ENCODE measurements at places on chromosomes 6 and 20. TPM values are rescaled to one million over a fixed set of nuclear protein-coding genes. Genes with fewer than 3 reads are reported as not detected.

The SALL4 gene
- total RNA-seq, result 0.43 TPM

- no peak for DNase-seq
Measured at GRCh38 chr20:18717062-18717461, 96.5 kb upstream of the SCP2D1 start.

DNA sequence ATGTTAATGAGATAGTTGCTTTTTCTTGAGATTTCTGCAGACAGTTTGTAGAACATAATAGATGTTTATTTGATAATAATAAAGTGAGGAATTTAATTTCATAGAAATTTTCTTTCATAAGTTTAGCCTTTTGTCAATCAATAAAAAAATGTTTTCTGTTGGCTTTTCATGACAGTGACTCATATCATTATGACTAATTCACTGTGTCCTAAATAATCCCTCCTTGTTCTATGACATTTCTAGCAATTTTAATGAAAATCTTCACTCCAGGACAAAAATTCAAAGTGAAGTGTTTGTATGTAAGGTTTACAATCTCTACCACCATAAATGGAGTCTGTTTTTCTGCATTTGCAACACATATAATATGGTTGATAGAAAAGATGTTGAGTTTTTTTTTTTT, 109.9 kb downstream of the UTRN start:
- DNase-seq, result no peak

The CPNE5 gene
- 2.3 TPM for total RNA-seq

GRCh38 chr6:12114055-12114503, 102.0 kb downstream of the HIVEP1 start:
- no peak for DNase-seq

GRCh38 chr6:125253881-125254280, 47.9 kb downstream of the HDDC2 start:
- DNase-seq, result no peak

GRCh38 chr6:63347599-63347998, 27.8 kb upstream of the LGSN start:
- no peak for DNase-seq

GRCh38 chr6:33858804-33859505, 55.2 kb upstream of the MLN start:
- DNase-seq, result no peak

DNA sequence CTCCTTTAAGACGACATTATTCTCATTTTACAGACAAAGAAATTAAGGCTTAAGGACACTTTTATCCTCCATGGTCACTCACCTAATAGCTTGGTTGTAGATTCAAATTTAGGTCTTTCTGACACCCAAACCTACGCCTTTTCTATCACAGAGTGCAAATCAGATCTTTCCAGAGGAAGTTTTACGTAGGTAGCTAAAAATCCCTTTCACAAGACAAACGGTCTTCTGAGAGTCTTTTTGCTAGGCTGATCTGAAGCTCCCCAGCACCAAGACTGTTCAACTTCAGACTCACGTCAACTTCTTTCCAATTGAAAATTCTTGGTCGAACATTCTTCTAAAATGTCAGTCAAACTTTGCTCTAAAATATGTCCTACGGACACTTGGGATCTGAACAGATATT, 46.5 kb downstream of the BLOC1S5 start:
- DNase-seq, result no peak

The AVP gene
- total RNA-seq, result not detected

- DNase-seq, result no peak
Measured at GRCh38 chr6:142331601-142332000, 29.8 kb downstream of the ADGRG6 start.

DNA sequence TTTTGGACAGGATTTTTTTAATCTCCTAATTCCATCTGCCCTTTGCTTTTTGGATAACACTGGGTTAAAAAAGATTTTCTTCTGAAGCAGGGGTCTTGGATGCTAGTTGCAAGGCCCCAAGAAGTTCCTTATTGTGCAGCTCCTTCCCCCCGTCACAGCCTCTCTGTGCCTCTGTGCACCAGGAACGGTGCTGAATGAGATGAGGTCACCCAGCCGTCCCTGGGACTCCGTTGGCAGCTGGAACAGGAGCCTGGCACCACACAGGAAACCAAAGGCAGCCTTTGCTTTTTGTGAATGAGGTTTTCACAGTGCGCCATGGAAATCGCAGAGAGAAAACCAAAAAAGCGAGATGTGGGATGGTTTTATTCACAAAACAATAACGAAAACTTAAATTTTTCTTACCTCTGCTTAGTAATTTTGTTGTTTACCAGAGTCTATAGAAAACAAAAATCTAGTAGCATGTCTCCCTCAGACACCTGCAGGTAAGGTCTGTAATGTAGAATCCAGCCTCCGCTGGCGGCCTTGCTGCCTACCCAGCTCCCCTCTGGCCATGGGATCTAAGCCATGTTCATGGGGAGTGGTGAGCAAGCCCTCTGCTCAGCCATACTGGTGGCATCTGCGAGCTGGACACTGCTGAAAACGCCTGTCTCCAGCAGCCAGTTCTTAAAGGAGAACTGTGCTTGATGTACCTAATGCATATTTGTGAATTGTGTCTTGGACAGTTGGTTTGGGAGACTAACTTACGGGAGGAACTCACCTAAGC, 40.4 kb upstream of the SYNJ2 start:
- DNase-seq, result no peak

GRCh38 chr20:40241596-40242343, 447.3 kb downstream of the MAFB start:
- no peak for DNase-seq

DNA sequence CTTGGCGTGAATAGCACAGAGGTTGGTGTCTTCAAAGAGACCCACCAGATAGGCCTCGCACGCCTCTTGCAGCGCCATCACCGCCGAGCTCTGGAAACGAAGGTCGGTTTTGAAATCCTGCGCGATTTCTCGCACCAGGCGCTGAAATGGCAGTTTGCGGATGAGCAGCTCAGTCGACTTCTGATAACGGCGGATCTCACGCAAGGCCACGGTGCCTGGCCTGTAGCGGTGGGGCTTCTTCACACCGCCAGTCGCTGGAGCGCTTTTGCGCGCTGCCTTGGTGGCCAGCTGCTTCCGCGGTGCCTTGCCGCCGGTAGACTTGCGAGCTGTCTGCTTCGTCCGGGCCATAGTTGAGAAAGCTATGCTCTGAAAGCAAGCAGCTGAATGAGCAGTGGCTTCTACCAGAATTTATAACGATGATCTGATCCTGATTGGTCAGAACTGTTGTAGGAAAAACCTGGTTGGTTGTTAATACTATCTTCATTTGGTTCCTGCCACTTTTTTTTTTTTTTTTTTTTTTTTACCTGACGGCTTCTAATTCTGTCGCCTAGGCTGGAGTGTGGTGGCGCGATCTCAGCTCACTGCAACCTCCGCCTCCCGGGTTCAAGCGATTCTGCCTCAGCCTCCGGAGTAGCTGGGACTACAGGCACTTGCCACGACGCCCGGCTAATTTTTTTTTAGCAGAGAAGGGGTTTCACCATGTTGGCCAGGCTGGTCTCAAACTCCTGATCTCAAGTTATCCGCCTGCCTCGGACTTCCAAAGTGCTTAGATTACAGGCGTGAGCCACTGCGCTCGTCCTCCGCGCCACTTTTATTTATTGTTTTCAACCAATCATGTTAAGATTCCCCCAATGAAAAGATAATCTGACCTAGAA, 21.5 kb downstream of the OR2B2 start:
- peak; percentile 74 for DNase-seq

GRCh38 chr6:130815200-130816071, 11.8 kb upstream of the SMLR1 start:
- DNase-seq, result no peak

- no peak for DNase-seq
Measured at GRCh38 chr6:16474772-16475493, 236.5 kb downstream of the GMPR start.

The FAM83B gene
- total RNA-seq, result 0.20 TPM

DNA sequence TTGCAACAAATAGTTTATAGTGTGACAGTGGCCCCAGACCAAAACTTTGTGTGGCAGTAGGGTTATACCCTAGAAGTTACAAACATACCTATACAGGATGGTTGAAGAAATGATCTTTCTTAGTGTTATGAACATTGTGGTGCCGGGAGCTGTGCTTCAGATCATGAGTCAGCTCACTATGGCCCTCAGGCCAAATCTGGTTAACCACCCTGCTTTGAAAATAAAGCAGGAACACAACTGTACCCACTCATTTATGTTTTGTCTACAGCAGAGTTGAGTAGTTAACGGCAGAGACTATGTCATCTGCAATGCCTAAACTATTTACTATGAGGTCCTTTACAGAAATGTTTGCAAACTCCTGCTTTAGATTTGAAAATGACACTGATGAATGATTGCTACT, 24.3 kb downstream of the AKAP7 start:
- DNase-seq, result no peak

DNA sequence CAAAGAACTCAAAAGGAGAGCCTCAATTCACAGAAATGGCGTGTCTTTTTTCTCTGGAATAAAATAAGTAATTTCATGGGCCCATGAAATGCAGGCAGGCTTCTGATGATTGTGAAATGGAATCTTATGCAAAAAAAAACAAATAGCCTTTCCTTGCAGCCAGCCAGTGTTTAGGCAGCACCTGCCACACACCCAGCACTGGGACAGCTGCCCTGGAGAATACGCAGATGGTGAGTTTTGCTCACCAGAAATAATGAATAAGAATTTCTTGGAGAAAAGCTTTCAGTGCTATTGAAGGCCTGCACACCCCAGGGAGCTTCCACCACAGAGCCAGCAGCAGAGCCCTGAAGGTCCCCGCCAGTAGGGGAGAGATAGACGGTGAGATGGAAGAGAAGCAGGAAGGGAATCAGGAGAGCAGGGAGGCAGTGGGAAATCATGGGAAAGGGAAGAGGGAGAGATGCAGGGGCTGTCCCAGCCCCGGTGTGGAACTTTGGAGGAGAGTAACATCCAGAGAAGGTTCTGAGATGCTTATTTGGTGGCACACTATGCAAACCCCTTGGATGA, 54.9 kb downstream of the PXDC1 start:
- DNase-seq, result no peak

DNA sequence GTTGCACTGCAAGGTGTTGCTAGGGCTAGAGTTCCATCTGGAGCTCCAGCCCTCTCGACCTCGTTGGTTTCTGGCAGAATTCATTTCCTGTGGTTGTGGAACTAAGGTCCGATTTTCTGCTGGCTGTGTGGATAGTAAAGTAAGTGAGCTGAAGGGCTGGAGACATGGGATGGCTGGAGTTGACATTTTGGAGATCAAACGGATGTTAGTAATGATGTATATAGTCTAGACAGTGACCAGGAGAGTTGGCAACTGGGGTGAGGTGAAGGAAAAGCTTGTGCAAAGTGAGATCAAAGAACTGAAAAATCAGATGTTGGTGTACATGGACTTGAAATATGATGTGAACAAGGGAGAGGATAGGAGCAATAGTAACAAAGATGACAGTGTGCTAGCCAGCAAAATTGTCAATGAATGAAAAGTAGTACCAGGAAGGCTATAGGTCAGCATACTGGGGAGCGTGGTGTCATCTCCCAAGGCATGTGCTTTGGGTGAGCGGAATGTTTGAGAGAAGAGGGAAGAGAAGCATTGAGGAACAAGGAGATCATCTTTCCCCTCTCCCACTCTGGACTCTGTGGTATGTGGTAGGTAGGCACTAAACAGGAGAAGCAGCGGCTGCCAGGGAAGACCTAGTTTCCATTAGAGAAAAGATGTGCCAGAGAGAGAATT, 7.8 kb downstream of the QRSL1 start:
- DNase-seq, result no peak

DNA sequence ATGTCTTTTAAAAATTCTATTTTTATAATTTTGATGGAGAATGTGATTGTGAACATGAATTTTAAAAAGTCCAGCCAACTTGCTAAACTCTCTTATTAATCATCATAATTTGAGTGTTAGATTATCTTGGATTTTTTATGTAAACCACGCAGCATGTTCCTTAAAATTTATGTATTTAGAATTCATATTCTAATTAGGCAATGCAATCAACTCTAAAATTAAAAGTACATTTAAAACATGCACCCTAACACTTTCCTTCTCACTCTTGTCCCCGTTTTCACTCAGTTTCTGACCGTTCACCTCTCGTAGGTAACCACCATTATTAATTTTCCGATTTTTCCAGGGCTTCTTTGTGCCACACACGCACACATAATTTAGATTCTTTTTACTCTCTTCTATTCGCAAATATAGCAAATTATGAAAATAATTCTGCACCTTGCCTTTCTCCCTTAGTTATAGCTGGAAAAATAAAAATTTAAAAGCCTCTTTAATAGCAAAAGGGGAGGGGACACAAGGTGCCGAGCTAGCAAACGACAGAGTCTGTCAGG, 329 bp upstream of the ZKSCAN3 start:
- DNase-seq, result no peak

DNA sequence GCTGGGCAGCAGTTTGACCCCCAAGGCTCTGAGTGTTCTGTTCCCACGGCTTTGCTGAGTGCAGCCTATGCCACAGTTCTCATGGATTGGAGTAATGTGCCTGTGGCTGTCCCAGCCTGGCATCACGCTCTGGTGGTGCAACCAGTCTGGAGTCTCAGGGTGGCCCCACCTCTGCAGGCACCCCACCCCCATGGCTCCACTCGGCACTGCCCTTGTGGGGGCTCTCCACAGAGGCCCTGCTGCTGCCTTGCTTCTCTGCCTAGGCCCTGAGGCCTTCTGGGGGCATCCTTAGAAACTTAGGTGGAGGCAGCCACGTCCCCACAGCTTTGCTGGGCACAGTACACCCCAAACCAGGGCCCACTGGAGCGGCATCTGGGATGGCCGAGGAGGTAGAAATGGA, 25.4 kb upstream of the B4GALT5 start:
- DNase-seq, result no peak

DNA sequence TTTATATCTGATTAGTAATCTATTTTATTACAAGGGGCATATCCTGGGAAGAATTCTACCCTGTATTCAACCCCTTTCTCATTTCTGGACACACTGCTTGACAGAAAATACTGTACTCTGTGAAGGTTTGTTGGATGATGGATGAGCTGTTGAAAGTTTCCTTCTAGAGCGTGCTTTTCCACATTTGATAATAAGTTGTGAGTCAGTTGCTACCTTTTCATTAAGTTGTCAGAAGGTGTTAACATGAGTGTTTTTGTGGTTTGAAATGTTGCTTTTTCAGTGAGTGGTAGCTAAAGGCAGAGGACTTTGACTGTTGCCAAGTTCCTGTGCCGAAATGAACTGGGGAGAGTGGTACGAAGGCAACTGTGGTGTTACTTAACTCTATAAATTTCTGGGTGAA, 3.9 kb upstream of the ECI2 start:
- DNase-seq, result no peak

The SLC22A3 gene
- 30.6 TPM for total RNA-seq

GRCh38 chr6:89830170-89830809, 610 bp downstream of the CASP8AP2 start:
- DNase-seq, result no peak

Data from upper lobe of right lung (tissue), 1 donor.